ENCODE measurements at places on chromosomes 2 and 18.

- no peak for DNase-seq
Observed at GRCh38 chr2:26901326-26902183, 53.6 kb downstream of the DPYSL5 start.

DNA sequence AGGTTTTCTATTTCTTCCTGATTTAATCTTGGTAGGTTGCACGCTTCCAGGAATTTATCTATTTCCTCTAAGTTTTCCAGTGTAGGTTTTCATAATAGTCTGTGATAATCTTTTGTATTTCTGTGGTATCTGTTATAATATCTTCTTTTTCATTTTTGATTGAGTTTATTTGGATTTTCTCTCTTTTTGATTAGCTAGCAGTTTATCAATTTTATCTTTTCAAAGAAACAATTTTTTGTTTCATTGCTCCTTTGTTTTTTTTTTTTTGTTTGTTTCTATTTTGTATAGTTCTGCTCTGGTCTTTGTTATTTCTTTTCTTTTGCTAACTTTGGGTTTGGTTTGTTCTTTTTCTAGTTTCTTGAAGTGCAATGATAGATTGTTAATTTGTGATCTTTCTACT lies 51.3 kb downstream of the G6PC2 start:
- no peak for DNase-seq

DNA sequence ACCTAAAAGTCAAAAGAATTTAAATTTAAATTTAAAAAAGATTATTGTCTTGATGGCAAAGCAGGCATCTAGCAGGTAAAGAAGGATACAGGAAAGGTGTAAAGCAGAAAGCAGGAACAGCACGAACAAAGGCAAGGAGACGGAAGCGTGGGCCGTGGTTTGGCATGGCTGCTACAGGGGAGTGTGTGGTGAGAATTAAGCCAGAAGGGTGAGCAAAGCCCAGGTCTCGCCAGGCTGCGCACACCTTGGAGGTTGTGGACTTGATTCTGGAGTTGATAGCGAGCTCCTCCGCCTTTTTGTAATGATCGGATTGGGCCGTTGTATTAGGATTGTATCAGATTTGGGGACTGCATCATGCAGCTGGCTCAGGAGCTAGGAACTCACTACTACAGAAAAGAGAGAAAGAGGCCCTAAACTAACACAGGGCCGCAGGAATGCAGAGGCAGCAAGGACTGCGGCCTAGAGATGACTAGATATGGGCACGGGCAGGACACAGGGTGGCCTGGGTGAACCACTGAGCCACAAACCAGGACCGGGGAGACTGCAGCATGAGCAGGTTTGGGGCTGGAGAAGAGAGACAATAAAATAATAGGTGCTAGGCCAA lies 71.4 kb upstream of the TMEM247 start:
- DNase-seq: no peak

DNA sequence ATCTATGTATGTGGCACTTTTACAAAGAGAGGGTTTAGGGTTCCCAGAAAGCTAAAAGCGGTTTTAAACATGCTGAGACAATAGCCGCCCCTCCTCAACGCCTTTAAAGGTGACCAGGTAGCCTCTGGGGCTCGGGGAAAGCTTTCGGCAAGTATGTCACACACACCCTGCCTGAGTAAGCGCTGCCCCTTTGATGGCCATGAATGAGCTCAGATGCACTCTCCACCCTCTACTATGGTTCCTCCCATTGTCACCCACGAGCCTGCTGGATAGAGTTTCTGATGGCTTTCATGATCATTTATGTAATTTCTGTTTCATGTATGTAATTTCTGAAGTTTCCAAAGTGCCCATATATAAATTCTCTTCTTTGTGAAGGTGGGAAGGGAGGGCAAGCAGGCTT lies 44.1 kb upstream of the GRHL1 start:
- DNase-seq: no peak

DNA sequence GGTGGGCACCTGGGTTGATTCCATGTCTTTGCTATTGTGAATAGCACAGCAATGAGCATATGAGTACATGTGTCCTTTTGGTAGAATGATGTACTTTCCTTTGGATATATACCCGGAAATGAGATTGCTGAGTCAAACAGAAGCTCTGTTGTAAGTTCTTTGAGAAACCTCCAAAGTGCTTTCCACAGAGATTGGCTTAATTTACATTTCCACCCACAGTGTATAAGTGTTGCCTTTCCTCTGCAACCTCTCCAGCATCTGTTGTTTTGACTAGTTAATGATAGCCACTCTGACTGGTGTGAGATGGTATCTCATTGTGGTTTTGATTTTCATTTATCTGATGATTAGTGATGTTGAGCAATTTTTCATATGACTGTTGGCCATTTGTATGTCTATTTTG lies 194.8 kb downstream of the ZNF804A start:
- DNase-seq: no peak

- DNase-seq: no peak
Observed at GRCh38 chr2:115384399-115384798, 942.0 kb downstream of the DPP10 start.

GRCh38 chr18:24268784-24269550 lies 128.7 kb downstream of the OSBPL1A start:
- no peak for DNase-seq

DNA sequence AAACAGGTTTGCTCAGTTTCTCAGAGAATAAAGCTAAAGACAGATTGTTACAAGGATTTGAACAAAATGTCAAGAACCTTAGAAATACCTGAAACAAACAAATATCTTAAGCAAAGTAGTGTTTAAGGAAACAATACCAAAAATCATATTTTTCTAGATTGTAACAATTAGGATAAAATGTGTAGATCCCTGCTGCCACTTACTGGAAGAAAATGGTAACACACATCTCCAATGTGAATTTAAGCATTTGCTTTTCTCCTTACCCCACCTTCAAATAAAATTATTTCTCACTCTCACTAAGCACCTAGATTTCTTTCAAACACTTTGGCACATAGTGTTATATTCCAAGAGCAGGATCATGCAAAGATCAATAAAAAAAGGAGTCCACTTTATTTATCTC lies 34.9 kb downstream of the SUCLG1 start:
- DNase-seq: no peak

DNA sequence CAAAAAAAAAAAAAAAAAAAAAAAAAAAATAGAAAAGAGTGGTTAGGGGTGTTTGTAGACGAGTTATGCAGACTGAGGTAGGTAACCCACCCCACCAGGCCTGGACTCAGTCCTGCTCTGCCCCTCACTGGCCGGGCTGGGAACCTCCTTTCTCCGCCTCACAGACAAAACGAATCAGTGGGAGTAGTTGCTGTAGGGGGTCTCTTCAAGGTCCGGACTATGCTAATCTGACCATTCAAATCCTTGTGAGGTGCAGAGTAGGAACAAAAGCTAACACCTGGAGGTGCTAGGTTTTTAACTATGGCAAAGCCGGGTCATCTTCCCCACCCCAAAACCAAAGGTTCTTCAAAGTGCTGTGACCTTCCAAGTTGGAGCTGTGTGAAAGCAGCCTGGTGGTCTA lies 223.7 kb downstream of the SLC4A3 start:
- no peak for DNase-seq

- no peak for DNase-seq
Observed at GRCh38 chr2:46047290-46047689, 249.9 kb upstream of the EPAS1 start.

DNA sequence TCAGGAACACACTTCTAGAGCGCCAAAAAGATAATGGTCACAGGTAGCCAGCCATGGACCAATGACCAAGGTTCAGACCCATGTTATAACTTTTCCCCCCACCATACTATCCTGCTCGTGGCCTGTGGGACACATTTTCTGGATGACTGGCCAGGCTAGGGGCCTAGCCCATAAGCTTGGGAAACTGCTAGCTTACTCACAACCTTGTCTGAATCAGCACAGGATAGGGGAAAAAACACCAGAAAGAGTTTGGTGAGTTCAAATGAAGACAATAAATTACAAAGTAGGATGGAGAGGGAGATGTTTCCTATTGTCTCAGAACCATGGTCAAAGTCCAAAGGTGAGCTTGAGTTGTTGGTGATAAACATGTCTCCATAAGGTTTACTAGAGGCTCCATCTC lies 156.3 kb upstream of the CCDC68 start:
- DNase-seq: no peak

DNA sequence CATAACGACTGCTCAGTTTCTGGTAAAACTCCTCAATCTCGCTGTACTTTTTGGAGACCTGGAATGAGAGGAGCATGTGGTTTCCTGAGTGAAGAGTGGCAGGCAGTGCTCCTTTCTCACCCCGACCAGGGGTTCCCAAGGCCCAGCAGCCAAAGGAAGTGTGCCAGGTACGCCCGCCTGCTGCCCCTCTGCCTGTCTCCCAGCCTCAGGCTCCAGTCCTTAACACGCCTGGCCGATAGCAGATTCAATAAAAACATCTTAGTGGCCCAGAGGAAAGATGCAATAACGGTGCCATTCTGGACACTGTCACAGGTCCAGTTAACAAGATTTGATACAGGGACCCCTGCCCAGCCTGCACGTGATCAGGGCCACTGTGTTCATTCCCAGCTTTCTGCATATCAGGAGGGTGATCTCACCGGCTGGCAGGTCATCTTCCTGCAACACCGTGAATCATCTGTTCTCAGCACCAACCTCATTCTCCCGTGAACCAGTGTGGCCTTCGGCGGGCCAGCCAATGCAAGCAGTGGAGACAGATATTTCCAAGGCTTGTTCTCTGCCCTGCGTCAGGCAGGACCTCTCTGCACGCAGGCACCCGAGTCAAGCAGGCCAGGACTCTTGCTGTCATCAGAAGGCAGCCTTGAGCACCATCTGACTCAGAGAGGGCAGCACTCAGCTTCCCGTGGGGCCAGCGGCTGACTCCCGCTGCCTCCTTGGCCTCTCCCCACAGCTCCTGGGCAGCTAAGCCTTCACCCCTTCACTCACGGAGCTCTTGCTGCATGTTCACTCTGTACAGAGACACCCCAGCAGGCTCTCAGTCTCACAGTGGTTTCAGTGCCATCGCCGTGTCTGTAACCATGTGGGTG lies 9.5 kb downstream of the HS1BP3 start:
- DNase-seq: no peak

DNA sequence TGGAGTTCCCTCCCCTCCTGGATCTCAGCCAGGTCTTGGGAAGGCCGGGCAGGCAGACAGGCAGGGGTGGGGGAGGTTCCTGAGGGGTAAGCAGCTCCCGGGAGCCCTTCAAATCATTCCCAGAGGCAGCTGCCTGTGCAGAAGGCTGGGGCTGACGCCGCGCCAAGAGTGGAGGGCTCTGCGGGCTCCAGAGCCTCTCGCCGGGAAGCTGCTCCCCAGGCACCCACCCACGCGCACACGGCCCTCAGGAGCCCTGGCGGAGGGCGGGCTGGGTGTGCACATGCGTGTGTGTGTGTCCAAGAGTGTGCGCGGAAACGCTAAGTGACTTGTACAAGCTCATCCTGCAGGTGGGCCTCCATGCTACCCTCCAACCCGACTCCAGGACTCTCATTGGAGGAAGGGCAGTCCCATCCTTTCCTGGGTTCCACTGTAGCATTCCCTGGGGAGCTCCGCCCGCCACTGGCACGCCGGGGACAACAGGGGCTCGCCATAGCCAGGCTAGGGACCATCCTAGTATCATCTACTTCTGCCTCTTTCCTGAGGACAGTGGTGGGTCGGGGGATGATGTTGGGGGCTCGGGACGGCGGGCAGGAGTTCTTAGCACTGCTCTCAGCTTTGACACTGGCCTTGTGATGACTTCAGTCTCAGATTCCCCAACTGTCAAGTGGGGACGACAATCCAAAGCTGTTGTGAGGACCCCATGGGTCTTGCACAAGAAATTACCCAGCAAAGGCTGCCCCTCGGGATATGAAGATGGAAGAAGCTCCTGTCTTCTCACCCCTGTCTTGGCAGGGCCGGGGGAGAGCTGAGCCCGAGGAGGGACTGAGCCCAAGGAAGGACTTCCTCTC lies 50.3 kb downstream of the INHBB start:
- no peak for DNase-seq

- DNase-seq: no peak
Observed at GRCh38 chr18:28793901-28794300, 617.0 kb upstream of the CDH2 start.

All from activated CD4-positive, alpha-beta T cell treated with anti-CD3 and anti-CD28 coated beads for 4 hours (primary cell).